ENCODE measurements at places on chromosomes 2 and 18. TPM values are rescaled to one million over a fixed set of nuclear protein-coding genes. Genes with fewer than 3 reads are reported as not detected.

Gene UGT1A4
- 6.1 TPM for total RNA-seq

Gene TSPYL6
- not detected for total RNA-seq

Gene ADRA2B
- not detected for total RNA-seq

Gene ALPP
- total RNA-seq: not detected

Gene CAPN14
- 0.35 TPM for total RNA-seq

Gene SERPINB7
- 0.19 TPM for total RNA-seq

Gene MARCHF4
- 0.54 TPM for total RNA-seq

Gene ONECUT2
- 209 TPM for total RNA-seq

Gene REG1B
- total RNA-seq: not detected

Gene CFAP65
- total RNA-seq: 1.3 TPM

Gene KLF7
- total RNA-seq: 22.2 TPM

Gene PXDN
- not detected for total RNA-seq

Gene FHOD3
- total RNA-seq: 2.9 TPM

Gene RNF125
- 0.50 TPM for total RNA-seq

Gene CHAC2
- 7.4 TPM for total RNA-seq

Gene NCKAP5
- total RNA-seq: 1.2 TPM

Gene SCYGR4
- not detected for total RNA-seq

Gene KLHL30
- total RNA-seq: 0.64 TPM

Gene RPS27A
- total RNA-seq: 747 TPM

Gene ANKRD30BL
- total RNA-seq: not detected

All from Calu3 (cell line).